ENCODE measurements at places on chromosomes 3 and 15.

DNA sequence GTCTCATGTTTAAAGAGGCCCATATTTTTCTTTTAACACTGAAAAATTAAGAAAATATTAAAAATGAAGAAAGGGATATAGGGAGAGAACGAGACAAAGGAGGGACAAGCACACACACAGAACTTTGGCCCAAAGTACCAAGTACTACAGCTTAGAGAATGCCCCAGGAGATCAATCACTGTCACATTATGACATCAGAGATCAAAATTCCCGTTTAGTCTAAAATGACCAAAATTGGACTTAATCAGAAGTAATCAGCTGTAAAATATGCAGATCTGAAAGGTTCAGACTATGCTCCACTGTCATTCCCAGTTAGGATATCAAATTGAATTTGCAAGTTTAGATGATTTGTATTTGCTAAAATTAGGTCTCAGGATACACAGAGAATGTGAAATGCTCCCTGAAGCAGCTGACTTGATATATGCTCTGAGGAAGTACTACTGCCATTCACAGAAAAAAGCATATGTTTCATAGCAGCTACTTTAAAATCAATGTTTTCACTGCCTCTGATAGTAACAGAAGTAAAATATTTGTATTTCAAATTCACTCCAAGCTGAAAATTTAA is 123.0 kb downstream of the PEAK1 start:
- DNase-seq, result no peak

DNA sequence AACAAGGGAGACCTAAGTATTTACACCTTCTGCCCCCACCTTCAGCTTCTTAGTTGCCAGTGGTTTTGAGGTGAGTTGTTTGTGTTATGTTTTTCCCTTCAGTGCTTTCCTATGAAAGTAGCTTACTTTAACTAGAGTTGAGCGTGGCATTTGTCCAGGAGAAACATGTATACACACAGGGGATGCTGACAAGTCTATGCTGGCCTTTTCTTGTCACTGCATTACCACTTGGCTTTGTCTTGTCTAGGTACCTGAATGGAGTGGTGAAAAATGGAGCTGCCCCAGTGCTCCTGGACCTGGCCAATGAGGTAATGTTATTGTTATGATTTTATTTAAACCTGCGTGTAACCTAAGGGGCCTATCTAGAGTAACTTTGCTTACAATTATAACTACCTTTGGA is 74.4 kb downstream of the CDIN1 start:
- DNase-seq, result no peak

DNA sequence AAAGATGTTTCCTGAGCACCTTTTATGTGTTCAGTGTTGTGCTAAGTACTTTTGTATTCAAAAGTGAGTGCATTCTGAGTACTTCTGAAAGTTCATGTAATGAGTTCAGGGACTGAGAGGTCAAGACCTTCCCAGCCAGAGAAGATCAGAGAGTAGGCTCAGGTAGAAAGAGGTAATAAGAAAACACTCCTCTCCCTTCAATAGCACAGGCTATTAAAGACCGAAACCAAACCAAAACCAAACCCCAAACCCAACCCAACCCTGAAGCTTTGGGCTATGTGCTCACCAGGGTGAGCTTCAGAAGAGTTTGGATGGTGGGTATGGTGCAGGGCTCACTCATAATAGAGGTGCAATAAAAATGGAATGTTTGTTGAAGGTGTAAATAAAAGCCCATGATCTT is 76.7 kb upstream of the FAM3D start:
- no peak for DNase-seq

DNA sequence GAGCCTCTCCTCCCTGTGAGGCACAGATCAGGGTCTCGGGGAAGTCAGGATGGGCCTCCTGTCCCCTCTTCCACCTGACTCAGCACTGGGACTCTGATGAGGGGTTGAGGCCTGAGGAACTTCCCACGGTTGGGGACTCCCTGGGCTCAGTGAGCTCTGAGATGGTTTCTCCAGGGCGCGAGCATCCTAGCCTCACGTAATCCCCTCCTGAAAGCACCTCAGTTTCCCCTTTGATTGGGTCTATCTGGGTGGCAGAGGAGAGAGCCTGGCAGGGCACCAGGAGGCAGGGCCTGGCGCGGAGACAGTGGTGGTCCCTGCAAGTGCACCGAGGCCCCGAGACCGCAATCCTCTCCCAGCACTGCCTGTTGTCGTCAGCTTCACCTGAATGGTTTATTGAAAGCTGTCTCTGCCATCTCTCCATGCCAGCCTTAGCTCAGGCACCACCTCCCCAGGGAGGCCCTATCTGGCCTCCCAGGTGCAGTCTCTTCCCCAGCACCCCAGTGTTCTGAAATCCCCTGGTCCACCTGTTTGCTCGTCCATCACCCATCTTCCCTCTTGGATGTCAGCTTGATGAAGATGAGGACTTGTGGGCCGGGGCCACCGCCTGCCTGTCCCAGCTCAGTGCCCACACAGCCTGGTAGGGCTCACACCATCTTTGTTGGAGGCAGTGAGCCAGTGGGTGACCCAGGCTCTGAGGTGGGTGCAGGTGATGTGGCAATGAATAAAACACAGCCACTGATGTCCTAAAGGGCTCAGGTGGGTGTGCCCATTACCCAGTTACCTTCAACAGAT is 52.2 kb upstream of the PCSK6 start:
- no peak for DNase-seq

GRCh38 chr3:129606636-129607390 is at the start of gene PLXND1:
Gene PLXND1, minus strand, starts transcription at chr3:129606676. Its CDS starts 37 bp downstream, at chr3:129606639.
- DNase-seq, result no peak

DNA sequence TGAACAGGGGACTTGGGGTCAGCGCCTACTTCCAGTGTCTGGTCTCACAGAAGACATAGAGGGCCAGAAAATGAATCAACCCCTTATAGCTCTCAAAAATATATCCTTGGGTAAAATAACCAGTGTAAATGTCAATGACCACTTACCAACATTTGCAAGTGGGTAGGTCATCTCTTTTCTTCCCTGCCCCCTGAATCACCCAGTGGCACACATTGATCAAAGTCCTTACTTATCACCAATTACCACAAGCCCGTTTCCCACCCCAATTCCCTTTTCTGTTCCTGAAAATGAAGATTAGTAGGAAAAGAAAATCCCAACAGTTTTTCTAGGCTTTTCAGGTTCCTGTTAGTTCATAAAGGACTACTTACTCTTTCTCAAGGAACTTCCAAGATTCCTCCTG is 70.5 kb upstream of the HEG1 start:
- no peak for DNase-seq

DNA sequence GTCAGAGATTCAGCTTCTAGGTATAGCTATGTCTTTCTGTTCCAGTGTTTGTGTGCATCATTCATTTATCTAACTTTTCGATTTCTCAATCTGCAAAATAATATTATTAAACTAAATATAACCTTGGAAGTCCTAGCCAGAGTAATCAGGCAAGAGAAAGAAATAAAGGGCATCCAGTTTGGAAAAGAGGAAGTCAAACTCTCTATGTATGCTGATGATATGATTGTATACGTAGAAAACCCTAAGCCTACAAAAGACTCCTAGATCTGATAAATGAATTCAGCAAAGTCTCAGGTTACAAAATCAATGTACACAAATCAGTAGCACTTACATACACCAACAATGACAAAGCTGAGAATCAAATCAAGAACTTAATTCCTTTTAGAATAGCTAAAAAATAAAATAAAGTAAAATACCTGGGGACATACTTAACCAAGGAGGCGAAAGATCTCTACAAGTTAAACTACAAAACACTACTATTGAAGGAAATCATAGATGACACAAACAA is 718.2 kb downstream of the NTRK3 start:
- DNase-seq, result no peak

- no peak for DNase-seq
These were observed 230.6 kb upstream of the PEX5L start for GRCh38 chr3:180267202-180267843.

GRCh38 chr3:124281453-124282316 is 289.8 kb upstream of the ROPN1 start:
- DNase-seq, result no peak

GRCh38 chr3:120244834-120245225 is 40.2 kb downstream of the GPR156 start:
- no peak for DNase-seq

DNA sequence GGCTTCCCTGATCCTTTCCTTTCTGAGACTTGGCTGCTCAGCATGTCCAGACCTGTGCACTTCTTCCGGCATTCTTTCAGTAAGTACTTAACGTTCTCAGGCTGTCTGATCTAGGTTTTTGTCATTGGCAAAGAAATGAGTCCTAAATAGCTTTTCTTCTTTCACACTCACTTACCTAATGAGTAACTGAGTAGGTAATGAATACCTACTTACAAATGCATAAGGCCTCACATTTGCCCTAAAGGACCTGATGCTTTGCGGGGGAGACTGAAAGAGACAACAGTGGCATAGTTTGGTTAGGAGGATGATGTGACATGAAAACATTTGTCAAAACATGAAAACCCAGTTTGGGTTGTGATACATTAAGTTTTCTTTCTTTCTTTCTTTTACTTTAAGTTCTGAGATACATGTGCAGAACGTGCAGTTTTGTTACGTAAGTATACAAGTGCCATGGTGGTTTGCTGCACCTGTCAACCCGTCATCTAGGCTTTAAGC is 516.7 kb upstream of the CFAP20DC start:
- no peak for DNase-seq

- no peak for DNase-seq
These were observed 367.5 kb upstream of the THBS1 start for GRCh38 chr15:39213385-39213840.

DNA sequence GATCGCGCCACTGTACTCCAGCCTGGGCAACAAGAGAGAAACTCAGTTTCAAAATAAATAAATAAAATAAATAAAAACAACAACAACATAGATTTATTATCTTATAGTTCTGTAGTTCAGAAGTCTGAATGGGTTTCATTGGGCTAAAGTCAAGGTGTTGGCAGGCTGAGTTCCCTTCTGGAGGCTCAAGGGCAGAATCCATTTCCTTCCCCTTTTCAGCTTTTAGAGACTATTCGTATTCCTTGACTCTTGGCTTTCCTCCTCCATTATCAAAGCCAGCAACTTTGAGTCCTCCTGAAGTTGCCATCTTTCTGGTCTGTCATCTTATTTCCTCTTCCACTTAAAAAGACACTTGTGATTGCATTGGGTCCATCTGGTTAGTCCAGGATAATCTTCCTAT is 12.1 kb downstream of the BLM start:
- no peak for DNase-seq

DNA sequence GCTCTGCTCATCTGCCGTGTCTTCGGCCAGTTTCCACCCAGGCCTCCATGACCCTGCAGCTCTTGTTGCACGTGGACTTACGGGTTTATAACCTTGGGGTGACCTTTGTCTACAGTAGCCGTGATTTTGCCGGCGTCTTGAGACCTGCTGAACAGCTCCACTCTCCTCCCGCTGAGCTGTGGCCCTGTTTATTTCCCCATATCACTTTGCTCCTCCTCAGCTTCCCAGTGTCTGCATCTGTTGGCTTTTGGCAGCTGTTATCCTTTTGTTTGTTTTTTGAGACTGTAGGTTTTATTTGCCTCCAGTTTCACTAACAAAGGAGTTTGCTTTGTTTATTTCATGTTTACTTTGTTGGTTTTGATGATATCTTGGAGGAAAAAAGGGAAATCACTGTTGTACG is 29.3 kb upstream of the SLC28A1 start:
- DNase-seq, result no peak

- DNase-seq, result no peak
These were observed 27.8 kb upstream of the ATP2B2 start for GRCh38 chr3:10532939-10533736.

DNA sequence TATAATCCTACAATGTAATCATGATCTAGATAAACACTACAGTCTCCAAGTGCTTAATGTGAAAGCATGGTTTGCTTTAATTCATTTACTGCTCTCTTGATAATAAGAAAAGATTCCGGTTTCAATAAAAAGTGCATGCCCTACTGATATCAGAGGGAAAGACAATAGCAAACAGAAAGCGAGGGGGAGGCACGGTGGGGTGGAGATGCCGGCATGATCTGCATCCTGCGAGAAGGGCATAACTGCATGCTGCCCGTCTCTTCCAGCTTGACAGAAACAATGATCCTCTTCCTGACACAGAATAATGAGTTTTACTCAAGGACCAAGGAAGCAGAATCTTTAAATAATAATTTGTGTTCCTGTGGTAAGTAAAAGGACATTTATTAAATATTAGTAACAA is 51.7 kb downstream of the GOLIM4 start:
- DNase-seq, result no peak

DNA sequence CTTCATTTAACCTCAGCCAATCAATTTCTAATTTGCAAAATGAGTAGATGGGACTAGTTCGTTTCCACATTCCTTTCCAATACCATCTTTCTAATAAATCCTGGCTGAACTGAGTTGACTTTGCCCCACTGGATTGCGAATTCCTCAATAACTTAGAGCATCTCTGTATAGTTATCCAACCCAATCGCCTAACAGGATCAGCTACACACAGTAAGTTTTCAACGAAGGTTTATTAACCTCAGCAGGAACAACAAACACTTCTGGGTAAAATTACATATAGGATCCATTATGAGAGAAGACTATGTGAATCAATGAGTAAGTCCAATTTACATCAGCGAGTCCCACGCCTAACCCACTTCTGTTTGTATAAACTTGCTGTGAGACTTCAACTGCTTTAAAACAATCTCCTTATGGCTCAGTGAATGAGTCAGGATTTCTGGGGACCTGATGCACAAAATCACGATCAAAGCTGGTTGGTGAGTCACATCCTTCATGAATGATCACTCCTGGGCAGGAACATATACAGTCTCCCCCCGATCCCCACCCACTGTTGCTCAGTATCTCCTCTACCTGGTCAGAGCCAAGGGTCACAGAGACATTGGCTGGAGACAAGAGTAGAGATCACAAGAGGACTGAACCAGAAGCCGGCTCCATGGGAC is 142.8 kb downstream of the EDEM1 start:
- DNase-seq, result no peak

DNA sequence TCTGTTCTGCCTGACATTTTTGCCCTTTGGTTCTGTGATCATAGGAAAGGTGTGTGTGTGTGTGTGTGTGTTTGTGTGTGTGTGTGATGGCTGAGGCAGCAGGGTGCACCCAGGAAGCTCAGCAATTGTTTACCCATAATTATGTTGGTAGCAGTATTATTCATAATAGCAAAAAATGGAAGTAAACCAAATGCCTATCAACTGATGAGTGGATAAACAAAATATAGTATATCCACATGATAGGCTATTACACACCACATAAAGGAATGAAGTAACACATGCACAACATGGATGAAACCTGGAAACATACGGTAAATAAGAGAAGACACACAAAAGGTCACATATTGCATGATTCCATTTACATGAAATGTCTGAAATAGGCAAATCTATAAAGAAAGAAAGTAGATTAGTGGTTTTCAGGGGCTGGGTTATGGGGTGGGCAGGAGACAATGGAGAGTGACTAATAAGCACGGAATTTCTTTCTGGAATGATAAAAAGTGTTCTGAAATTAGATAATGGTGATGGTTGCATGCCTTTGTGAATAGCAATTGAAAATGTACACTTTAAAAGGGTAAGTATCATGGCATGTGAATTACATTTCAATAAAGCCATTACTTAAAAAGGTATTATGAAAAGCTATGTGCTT is 167.2 kb downstream of the POLR2M start:
- DNase-seq, result no peak

- peak; percentile 20 for DNase-seq
These were observed 127.5 kb downstream of the MEGF11 start for GRCh38 chr15:66126031-66126441.

- no peak for DNase-seq
These were observed 87.7 kb upstream of the KLF13 start for GRCh38 chr15:31238906-31239305.

- DNase-seq, result no peak
These were observed 866 bp downstream of the TNIK start for GRCh38 chr3:171459137-171459941.

Measured in NCI-H187 treated with DMSO at 0.1 percent for 48 hours (cell line).